KBM-7 (cell line): ENCODE measurements at places on chromosomes 3 and 15.

DNA sequence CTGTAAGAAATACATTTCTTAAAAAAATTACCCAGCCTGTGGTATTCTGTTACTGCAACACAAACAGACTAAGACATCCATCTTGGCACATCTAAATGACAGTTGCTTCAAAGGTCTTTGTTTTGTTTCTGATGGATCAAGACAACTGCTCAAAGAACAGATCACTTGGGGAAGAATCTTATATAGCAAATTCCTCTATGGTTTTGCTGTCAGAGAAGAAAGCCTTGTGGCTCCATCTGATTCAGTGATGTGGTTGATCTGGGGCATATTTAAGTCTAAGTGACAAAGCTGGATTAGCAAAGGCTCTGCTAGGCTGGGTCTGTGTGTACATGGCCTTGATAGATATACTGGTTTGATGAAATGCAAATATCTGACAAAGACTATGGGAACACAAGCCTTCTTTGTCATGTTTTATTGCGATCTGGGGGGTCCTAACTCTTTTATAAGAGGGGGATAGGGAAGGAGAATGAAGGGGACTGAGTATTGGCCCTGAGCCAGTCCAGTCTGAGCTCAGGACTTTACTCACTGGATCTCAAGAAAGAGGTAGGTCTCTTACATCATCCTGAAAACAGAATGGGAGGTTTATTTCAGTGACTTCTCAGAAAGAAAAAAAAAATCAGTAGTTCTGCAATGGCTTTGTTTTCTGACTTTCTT, 14.3 kb upstream of the LIMD1 start:
- no peak for DNase-seq

- DNase-seq = no peak
Observed at GRCh38 chr3:128597900-128598299, 52.7 kb downstream of the RPN1 start.

- no peak for DNase-seq
Observed at GRCh38 chr15:95131131-95131556, 899.8 kb downstream of the MCTP2 start.

GRCh38 chr3:190458040-190458439, 8.3 kb upstream of the TMEM207 start:
- no peak for DNase-seq

- no peak for DNase-seq
Observed at GRCh38 chr15:51869060-51869421, 39.6 kb downstream of the TMOD3 start.

- no peak for DNase-seq
Observed at GRCh38 chr3:24679429-24679828, 184.8 kb upstream of the THRB start.

- no peak for DNase-seq
Observed at GRCh38 chr3:189157232-189158007, 14.4 kb upstream of the TPRG1 start.

DNA sequence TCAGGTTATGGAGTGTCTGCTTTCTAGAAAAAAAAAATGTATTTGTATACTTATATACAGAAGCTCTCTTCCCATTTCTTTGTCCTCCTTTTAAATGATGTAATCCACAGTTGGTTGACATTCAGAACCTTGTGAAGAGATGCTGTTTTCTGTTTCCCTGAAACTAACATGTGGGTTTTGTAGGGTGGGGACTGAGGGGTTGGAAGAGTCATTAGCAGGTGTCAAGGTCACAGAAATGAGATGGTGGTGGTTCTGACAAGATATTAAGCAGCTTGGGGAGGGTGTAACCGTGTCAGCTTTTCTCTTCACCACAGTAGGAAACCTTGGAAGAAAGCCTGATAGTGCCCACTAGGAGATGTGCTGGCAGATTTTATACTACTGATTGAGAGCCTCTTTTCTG, 2.4 kb downstream of the RASA2 start:
- no peak for DNase-seq

GRCh38 chr3:149933858-149934257, 36.8 kb downstream of the PFN2 start:
- no peak for DNase-seq

DNA sequence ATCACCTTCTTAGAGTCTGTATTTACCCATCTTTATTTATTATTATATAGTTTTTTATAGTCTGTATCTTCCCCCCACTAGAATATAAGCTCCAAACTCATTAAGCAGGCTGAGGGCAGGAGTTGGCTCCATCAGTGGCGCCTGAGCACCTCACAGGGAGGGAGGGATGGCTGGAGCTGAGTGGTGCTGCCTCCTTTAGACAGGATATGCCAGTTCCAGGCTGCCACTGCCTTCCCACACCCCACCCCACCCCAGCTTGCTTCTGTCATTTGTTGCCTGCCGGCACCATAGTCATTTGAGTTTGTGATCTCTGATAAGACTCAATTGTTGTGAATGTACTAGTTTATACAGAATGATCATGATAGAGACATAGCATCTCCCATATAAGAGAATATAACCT, 85.5 kb downstream of the KLHL25 start:
- no peak for DNase-seq

DNA sequence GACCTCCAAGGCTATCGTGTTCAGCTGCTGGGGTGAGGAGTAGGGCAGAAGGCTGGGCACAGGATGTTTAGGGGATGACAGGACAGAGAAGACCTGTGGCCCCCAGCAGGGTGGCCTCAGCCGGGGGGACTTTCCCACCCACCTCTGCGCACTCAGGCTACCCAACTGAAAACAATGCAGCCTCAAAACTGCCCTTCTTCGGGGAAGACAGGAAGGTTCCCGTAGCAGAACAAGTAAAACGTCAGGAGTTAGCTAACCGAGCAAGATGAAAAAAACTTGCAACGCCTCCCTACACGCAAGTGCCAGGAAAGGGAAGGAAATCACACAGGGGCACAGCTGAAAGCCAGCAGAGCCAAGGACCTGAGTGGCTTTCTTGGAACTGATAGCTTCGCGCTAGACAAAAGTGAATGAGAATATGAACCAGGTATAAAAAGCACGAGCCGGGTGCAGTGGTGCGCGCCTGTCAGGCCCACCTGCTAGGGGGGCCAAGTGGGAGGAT, 38.4 kb upstream of the FURIN start:
- DNase-seq = peak; percentile 78

DNA sequence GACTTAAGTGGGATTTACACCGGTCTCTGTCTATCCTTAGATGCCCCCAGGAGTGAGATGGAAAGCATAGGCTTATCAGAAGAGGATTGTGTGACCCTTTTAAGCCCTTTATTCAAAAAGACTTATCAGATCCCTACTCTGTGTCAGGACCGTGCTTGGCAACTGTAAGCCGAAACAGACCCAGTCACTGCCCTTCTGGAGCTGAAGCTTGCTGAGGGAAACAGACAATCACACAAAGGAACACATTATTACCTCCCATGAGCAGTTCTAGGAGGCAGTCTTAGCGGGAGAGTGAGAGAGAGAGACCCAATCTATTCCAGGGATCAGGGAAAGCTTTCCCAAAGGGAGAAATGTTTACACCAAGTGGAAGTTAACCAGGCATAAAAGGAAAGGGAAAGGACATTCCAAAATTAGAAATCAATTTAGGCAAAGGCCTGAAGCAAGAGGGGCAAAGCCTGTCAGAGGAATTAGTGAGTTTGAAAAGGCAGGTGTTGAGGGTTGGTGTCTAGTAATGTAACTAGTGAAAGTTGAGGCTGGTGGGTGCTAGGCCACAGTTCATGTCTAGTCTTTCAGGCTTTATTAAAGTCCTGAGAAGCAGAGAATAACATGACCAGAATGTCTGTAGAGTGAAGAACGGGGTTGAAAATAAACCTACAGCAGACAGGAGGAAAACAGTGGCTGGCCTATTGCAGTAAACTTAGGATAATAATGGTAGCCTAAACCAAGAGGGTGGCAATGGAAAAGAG, 86.7 kb downstream of the THBS1 start:
- DNase-seq = no peak

GRCh38 chr3:139745831-139746230, 68.1 kb upstream of the NMNAT3 start:
- DNase-seq = no peak

GRCh38 chr3:76152028-76152427, 366.7 kb upstream of the ZNF717 start:
- no peak for DNase-seq

DNA sequence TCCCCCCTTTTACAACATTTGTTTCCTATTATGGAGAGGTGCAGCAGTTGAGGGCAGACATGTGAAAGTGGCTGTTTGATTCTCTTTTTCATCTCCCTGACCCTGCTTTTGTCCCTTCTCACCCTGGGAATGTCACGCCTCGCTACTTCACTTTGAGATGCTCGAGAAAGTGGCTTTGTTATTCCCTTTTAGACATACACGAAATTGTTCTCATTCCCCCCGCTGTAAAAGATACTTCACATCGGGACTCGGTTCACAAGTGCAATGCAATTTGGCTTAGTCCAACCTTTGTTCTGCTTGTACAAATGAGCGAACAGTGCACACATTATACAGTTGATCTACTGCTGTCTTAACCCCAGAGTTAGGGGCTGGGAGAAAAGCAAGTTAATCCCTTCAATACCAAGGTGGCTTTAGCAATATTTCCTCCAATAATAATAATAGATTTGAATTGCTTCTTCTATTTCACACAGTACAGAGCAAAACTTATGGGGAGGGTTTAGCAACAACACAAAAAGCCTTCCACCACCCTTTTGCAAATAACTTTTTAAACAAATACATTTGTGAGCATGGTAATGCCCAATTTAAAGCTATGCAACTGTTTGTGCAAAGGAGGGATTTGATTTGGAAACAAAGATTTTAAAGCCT, 5.7 kb upstream of the FOXB1 start:
- no peak for DNase-seq

DNA sequence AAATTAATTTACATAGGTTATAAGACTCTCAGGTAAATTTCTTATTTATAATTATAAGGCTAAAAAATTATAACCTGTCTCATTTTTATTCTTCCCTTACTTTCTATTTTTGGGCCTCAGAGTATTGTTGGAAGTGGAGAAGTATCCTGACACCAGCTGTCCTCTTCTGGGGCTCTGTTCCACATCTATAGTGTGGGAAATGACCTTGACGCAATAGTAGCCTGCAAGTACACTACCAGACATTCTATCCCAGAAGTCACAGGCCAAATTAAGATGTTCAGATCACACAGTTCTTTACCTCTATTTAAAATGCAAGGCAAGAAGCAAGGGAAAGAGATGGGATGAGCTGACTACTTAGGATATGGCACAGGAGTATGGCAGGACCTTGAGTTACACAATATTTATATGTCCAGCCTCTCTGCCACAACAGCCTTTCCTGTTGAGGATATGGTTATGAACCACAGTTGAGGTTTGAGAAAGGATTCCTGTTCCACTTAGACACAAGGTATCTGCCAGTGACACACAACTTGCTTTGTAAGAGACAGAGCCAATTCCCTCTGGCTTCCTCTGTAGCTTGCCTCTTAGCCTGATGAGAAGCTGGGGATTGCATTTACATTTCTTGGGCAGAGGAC, 158.0 kb upstream of the IL12A start:
- peak; percentile 70 for DNase-seq

- peak; percentile 39 for DNase-seq
Observed at GRCh38 chr3:35932995-35933394, 293.7 kb downstream of the ARPP21 start.

DNA sequence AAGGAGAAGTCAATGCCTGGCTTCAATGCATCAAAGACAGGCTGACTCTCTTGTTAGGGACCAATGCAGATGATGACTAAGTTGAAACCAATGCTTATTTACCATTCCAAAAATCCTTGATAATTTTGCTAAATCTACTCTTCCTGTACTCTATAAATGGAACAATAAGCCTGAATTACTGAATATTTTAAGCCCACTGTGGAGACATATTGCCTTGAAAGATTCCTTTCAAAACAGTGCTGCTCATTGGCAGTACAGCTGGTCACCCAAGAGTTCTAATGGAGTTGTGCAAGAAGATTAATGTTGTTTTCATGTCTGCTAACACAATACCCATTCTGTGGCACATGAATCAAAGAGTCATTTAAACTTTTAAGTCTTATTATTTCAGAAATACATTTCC, 181.0 kb upstream of the CBLB start:
- no peak for DNase-seq

GRCh38 chr3:131216801-131217200, 164.8 kb upstream of the NUDT16 start:
- peak; percentile 37 for DNase-seq

DNA sequence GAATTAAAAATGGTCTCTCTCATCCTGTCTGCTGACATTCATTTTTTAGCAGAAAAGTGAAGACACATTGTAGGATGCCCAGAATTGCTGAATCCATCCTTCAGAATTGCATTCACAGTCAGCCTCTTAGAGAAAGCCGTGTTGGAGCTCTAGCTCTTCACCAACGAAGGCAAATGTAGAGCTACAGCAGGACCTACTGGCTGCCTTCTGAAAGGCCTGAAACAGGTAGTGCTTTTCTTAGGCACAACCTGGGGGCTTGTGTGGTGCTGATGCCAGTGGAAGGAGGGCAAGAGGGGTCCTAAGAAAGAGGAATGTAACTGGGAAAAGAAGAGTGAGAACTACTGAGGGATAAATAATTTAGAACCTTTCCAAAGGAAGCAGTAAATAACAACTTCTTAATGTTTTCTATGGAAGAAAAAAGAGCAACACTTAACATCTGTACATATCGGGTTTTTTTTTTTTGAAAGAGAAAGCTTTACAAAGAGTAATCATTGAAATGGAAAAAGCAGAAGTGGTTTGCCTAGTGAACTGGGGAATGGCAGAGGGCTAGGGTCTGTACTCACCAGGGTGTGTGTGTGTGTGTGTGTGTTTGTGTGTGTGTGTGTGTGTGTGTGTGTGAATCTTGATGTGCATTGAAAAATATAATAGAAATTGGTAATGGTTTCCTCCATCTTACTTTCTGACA, 297.8 kb downstream of the SATB1 start:
- peak; percentile 97 for DNase-seq

GRCh38 chr3:32886296-32886695, 65.1 kb upstream of the CCR4 start:
- DNase-seq = no peak

GRCh38 chr3:134462331-134462941, 23.3 kb downstream of the ANAPC13 start:
- no peak for DNase-seq

- peak; percentile 71 for DNase-seq
Observed at GRCh38 chr3:134487406-134487805, 1.5 kb downstream of the CEP63 start.

DNA sequence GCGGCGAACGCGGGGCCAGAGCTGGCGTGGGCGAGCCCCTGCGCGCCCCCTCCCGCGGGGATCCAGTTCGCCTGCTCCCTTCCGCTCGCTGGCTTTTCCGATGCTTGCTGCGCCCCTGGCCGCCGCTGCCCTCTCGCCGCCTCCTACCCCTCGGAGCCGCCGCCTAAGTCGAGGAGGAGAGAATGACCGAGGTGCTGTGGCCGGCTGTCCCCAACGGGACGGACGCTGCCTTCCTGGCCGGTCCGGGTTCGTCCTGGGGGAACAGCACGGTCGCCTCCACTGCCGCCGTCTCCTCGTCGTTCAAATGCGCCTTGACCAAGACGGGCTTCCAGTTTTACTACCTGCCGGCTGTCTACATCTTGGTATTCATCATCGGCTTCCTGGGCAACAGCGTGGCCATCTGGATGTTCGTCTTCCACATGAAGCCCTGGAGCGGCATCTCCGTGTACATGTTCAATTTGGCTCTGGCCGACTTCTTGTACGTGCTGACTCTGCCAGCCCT, 721 bp downstream of the P2RY1 start:
- peak; percentile 46 for DNase-seq
